Esophagus muscularis mucosa (tissue), 4 donors: ENCODE measurements at places on chromosomes 11 and 22.

DNA sequence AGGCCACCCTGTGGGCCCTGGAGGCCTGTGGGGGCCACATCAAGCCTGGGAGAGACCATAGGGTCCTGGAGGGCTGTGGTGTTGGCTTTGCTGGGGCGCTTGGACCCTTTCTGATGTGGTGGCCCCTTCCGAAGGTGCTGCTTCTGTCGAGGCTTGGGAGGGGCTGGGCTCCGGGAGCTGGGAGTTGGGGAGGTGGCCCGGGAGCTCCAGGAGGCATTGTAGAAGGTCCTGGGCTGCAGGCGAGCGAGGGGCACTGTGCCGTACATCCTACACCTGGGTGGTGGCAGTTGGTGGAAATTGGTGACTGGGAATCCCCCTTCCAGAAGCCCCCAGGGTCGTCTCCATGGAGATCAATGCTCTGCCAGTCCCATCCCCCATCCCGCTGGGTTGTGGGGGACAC, 2.6 kb downstream of the PLA2G3 start:
- DNase-seq = no peak
- no peaks in the 10 kb centered on the region for H3K27me3 ChIP-seq
- no peak overlapping the region for H3K27ac ChIP-seq
- H3K36me3 ChIP-seq = peaks cover 4% of the 10 kb centered on the region
- no peak overlapping the region for H3K4me3 ChIP-seq

DNA sequence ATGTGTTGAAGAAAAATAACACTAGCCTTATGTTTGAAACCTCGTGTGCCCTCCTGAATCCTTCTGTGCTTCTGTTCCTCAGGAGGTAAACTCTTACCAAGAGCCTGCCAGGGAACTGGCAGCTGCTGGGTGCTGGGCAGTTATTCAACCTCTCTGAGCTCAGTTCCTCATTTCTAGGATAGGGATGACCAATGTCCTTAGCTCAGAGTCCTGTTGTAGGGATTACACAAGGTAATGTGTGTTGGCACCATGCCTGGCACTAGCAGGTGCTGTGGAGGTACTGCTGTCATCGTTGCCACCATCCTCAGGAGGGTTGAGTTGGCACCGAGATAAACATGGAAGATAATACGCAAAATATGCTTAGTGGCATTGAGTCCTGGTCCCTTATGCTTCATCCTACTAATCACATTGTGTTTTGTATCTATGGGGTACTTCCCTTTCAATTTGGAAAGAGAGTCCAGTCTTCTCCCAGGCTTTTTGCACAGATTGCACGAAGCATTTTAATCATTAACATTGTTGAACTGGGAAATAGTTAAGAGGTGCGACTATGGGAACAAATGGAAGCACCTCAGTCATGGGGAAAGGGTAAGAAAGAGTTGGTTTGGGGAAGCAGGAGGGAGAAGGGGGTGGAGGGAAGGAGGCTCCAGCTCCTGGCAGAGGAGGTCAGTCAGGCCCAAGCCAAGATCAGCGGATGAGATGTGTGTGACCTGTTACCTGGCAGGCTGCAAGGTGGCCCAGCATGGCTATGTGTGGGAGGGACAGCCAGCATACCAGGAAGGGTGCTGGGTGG, 56.7 kb downstream of the CABIN1 start:
- H3K4me1 ChIP-seq = peaks cover 4% of the 10 kb centered on the region
- no peak overlapping the region for H3K4me3 ChIP-seq
- H3K36me3 ChIP-seq = peaks cover 89% of the 10 kb centered on the region
- DNase-seq = no peak
- no peak overlapping the region for H3K27ac ChIP-seq

- H3K27ac ChIP-seq = no peak overlapping the region
- DNase-seq = no peak
- peaks cover 23% of the 10 kb centered on the region for H3K4me1 ChIP-seq
- peaks cover 55% of the 10 kb centered on the region for H3K27me3 ChIP-seq
Measured at GRCh38 chr11:721741-722345, 15.8 kb downstream of the EPS8L2 start.

GRCh38 chr11:78647986-78648875, 73.6 kb upstream of the NARS2 start:
- no peak overlapping the region for H3K4me3 ChIP-seq
- peak; percentile 87 for DNase-seq
- peaks cover 6% of the 10 kb centered on the region for H3K4me1 ChIP-seq
- H3K36me3 ChIP-seq = no peaks in the 10 kb centered on the region
- H3K27ac ChIP-seq = no peak overlapping the region
- no peaks in the 10 kb centered on the region for H3K27me3 ChIP-seq

DNA sequence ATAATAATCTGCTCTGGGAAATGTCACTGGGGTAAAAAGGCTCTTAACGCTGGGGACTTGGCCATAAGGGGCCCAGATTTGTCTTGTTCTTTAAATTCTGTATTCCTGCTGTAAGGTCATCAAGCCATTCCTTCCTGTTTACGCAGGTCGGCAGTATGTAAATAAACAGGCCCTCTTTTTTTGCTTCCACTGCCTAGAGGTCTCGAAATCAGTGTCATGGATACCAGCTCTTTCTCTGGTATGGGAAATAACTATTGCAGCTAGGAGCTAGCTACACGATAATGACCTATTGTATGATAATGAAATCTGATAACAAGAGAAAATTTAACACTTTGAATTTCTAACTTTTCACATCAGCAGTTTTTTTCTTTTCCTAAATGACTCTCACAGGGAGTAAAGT, 209.2 kb upstream of the NARS2 start:
- H3K27me3 ChIP-seq = no peaks in the 10 kb centered on the region
- H3K4me1 ChIP-seq = no peaks in the 10 kb centered on the region
- no peak overlapping the region for H3K4me3 ChIP-seq

- peak overlapping the region; percentile 68 for H3K4me3 ChIP-seq
- peaks cover 59% of the 10 kb centered on the region for H3K4me1 ChIP-seq
- H3K27me3 ChIP-seq = peaks cover 14% of the 10 kb centered on the region
Measured at GRCh38 chr11:79439886-79440570, 802 bp downstream of the TENM4 start.

- H3K27ac ChIP-seq = no peak overlapping the region
- DNase-seq = peak; percentile 90
- H3K36me3 ChIP-seq = no peaks in the 10 kb centered on the region
- no peaks in the 10 kb centered on the region for H3K4me1 ChIP-seq
Measured at GRCh38 chr11:18802381-18803257, 11.0 kb upstream of the PTPN5 start.

GRCh38 chr11:20388096-20389055, 860 bp downstream of the PRMT3 start:
- H3K27ac ChIP-seq = peak overlapping the region; percentile 95
- peak overlapping the region; percentile 99 for H3K4me3 ChIP-seq
- no peaks in the 10 kb centered on the region for H3K27me3 ChIP-seq
- H3K4me1 ChIP-seq = peaks cover 20% of the 10 kb centered on the region
- no peak for DNase-seq
- H3K36me3 ChIP-seq = peaks cover 34% of the 10 kb centered on the region

DNA sequence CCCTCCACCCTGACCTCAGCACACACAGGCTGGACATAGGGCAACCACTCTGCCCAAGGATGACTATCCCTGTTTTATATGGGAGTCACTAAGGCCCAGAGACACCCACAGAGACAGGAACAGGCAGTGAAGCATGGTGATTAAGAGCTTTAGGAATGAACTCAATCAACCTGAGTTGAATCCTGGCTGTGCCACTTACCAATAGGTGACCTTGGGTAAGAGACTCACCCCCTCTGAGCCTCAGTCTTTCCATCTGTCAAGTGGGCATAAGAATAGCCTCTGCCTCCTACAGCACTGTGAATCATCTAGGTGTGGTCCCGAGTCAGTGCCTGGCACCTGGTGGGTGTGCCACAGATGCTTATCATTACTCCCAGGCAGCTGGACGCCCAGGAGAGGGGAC, 6.8 kb downstream of the CRYBB1 start:
- H3K4me3 ChIP-seq = no peak overlapping the region
- no peaks in the 10 kb centered on the region for H3K27me3 ChIP-seq
- DNase-seq = no peak
- H3K36me3 ChIP-seq = no peaks in the 10 kb centered on the region
- no peak overlapping the region for H3K27ac ChIP-seq

GRCh38 chr22:39514373-39514973, 5.9 kb upstream of the ATF4 start:
- H3K27me3 ChIP-seq = no peaks in the 10 kb centered on the region
- peaks cover 80% of the 10 kb centered on the region for H3K36me3 ChIP-seq
- H3K4me3 ChIP-seq = no peak overlapping the region
- peak overlapping the region; percentile 46 for H3K27ac ChIP-seq

DNA sequence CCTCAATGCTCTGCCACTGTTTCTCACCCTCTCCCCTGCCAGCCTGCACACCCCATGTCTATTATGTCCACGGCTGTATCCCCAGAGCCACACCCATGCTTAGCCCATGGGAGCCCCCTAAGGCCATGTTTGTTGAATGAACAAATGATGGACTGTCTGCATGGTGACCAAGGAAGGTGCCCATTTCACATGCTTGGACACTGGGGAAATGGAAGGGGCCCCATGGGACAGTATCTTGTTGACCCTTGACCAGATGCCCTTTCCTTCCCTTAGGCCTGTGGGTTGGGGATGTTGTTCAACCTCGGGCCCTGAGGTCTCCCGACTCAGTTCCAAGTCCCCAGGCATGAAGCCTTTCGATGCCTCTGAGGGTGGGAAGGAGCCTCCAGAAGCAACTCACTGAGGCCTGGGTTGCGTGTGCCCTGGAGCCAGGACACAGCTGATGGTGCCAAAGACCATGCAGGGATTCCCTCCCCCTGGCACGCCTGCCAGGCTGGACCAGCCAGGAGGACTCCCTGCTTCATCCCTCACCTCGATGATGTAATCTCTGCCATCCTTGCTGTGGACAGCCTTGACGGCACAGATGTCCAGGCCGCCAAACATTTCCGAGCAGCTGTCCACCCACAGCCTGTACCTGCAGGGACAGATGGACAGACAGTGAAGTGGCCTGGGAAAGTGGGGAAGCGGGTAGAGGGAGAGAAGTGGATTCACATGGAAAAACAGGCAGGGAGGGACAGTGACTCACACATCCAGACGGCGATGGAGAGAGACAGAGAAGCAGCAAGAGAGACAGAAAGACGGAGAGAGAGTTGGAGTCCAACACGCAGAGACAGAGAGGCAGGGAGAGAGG, 58.9 kb downstream of the FBXO7 start:
- no peaks in the 10 kb centered on the region for H3K27me3 ChIP-seq
- peak overlapping the region; percentile 74 for H3K27ac ChIP-seq
- no peaks in the 10 kb centered on the region for H3K36me3 ChIP-seq
- no peak for DNase-seq
- H3K4me3 ChIP-seq = no peak overlapping the region

DNA sequence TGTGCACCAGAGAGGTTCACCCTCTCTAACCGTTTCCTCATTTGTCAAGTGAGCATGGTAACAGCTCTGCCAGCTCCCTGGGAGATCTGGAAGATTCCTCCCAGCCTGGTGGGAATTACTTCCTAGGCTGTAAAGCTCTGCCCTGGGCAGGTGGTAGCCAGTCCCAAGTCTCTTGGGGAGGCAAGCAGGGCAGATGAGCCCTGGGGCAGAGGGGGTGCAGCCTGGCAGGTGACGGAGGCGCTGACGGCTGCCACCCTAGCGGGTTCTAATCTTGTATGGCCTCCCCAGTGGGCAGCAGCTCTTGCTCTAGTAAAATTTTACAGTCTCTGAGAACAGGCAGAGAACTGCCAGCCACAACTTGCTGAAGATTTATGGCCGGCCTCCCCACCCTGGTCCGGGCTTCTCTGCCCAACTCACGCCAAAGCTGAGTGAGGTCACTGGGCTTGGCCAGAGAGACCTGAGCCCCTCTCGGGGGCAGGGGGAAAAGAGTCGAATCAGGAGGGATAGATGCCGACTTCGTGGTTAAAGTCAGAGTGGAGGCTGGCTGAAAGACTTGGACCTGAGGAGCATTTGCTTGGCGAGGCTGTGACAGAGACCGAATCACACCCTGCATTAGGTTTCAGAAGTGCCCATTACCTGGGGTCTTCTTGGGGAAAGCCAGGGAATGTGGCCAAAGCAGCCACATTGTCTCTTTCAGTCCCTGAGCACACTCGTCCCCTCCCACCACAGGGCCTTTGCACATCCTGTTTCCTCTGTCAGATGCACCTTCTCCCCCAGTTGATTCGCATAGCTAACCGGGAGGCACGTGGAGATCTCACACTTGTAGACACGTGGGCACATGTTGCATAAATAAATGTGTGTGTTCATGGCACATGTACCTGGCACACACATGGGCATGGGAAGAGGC, 188.2 kb downstream of the MN1 start:
- H3K4me1 ChIP-seq = peaks cover 5% of the 10 kb centered on the region
- H3K27ac ChIP-seq = no peak overlapping the region

GRCh38 chr11:66293777-66294625, 2.3 kb downstream of the TMEM151A start:
- DNase-seq = no peak
- no peak overlapping the region for H3K27ac ChIP-seq
- H3K4me1 ChIP-seq = peaks cover 12% of the 10 kb centered on the region
- H3K27me3 ChIP-seq = peaks cover 17% of the 10 kb centered on the region
- H3K4me3 ChIP-seq = no peak overlapping the region
